Left ventricle myocardium superior (tissue), 1 donor: ENCODE measurements at places on chromosomes 3 and 15. TPM values are rescaled to one million over a fixed set of nuclear protein-coding genes. Genes with fewer than 3 reads are reported as not detected.
A peak's percentile ranks its signal among the peaks of the same experiment; 100 is the strongest.

GRCh38 chr3:198113206-198114053 lies 153.4 kb downstream of the LMLN start:
- DNase-seq = peak; percentile 45

GHSR gene
- not detected for total RNA-seq

DNA sequence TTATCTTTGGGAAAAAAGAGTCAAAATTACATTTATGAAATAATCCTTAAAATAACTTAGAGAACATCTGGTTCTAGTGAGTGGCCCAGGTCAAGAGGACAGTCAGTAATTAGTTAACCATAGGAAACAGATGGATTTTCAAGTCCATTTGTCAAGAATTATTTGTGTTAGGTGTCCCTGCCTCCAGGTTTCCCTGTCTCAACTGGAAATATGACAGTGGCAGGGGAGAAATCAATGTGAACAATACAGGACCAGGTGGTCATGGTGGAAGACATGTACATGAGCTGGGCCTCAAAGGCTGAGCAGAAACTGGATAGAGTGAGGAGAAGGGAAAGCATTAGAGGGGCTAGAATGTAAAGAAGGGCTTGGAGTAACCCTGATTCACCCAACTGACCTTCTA lies 372.6 kb downstream of the VPS13C start:
- no peak for DNase-seq

ZNF80 gene
- total RNA-seq = not detected

- no peak for DNase-seq
Measured at GRCh38 chr15:73787621-73788020, 34.5 kb upstream of the INSYN1 start.

GRCh38 chr3:46812237-46812791 lies 50.9 kb downstream of the MYL3 start:
- DNase-seq = peak; percentile 85

DNA sequence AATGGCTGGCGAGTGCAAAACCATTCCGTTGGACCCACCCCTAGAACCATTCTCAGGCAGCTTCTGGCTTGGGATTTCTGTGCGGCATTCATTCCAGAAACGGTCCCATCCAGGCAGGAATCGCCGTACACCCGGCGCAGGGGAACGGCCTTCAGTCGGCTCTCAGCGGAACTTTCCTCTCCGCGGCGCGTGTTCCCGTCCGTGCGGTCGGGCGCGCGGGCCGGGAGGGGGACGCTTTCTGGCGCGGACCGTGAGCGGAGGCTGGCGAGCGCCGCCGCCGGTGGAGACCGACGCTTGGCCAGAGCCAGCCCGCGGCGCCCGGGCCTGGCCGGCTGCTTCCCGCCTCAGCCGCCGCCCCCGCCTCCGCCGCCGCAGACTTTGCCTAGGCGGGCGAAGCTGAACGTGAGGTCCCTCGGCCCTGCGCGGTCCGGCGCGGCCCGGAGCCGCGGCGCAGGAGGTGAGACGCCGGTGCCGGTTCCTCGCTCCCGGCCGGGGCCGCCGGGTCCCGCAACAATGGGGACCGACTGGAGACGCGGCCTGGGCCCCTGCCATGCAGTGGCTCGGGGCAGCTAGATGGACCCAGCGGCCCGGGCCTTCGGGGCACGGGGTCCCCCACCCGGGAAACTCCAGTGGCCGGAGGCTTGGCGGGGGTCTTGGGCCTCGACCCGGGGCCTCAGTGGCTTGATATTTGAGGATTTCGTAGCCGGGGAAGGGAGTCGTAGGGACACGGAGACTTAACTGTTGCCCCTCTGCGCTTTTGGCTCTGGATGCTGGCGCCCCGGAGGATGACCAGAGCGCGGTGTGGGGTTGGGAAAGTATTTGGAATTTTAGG lies at the start of gene RAD54L2:
Gene RAD54L2, plus strand, starts transcription at position 261 of the 832 bp plus-strand sequence. CDS start 51,702 bp downstream, outside the sequence.
- DNase-seq = peak; percentile 92

GRCh38 chr15:85793641-85794597 lies 806 bp downstream of the KLHL25 start:
- peak; percentile 60 for DNase-seq

GRCh38 chr15:101479851-101480612 lies 9.5 kb downstream of the PCSK6 start:
- no peak for DNase-seq

GRCh38 chr3:66889750-66890494 lies 108.2 kb upstream of the KBTBD8 start:
- no peak for DNase-seq

DNA sequence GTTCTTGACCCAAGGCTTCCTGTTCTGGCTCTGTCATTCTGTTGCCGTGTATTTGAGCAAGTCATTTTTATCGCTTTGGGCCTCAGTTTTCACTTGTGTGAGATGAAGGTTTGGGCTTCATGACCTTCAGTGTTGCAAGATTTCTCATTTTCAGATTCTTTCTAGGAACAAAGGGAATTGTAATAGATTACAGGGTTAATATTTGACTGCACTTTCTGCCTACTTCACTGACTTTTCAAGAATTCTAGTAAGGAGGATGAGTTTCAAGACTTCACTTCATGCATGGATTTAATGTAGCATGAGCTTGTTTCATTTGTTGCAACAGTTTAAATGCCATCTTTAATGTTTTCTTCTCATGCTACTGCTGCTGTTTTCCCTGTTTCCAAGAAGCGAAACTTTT lies 226.5 kb downstream of the NLGN1 start:
- no peak for DNase-seq

- no peak for DNase-seq
Measured at GRCh38 chr3:47678446-47679338, 100.0 kb upstream of the CSPG5 start.

- DNase-seq = no peak
Measured at GRCh38 chr15:71290002-71290401, 174.7 kb downstream of the THSD4 start.

GRCh38 chr3:109899925-109900324 lies 562.6 kb upstream of the DPPA4 start:
- no peak for DNase-seq

CCR4 gene
- total RNA-seq = not detected

DNA sequence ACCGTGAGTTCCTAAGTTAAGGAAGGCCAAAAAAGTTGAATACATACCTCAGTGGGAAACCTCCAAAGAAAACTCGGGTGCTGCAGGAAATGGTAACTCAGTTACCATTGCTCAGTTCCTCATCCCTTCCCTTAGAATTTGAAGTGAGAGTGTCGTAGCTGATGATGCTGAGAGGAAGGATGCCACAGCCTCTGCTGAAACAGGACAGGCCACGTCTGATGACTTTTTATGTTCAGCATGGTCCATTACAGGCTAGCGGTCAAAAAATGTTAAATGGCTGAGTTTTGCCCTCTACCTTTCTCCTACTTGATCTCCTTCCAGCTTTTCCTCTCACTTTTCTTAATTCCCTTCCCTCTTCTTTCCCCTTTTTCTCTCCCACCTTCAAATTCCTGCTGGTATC lies 135.5 kb downstream of the GHSR start:
- DNase-seq = no peak

MFGE8 gene
- 322 TPM for total RNA-seq

GRCh38 chr3:63662500-63662899 lies 10.0 kb downstream of the SNTN start:
- DNase-seq = no peak

DNA sequence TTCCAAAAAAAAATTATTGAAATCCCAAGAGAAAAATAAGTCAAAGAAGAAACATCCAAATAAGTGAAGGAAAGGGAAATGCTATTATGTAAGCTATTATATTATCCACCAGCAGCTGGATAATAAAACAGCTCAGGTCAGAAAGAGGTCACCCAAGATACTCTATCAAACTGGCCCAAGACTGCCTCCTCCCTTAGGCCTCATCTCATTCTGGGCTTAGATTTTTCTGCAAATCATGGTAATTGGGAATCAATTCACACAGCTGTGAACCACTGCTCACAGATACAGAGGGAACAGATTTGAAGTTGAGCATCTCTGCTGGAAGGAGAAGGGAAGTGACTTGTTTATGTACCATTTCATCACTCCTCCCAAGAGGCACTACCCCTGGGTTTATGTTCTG lies 294.6 kb upstream of the DPPA4 start:
- no peak for DNase-seq

GRCh38 chr3:180680097-180680430 lies 775 bp upstream of the CCDC39 start:
- no peak for DNase-seq

DNA sequence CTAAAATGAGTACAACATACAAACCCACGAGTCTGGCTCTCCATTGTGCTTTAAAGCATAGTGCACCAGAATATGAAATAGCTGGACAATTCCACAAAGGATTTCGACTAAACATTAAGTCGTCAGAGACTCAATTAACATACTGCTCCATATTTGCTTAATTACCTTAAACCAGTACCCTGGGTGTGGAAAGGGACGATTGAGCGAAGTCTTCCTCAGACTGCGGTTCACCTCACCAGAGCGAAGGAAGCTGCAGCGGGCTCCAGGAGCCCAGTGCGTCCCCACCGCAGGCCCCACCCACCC lies 218 bp upstream of the TRPC1 start:
- no peak for DNase-seq

DNA sequence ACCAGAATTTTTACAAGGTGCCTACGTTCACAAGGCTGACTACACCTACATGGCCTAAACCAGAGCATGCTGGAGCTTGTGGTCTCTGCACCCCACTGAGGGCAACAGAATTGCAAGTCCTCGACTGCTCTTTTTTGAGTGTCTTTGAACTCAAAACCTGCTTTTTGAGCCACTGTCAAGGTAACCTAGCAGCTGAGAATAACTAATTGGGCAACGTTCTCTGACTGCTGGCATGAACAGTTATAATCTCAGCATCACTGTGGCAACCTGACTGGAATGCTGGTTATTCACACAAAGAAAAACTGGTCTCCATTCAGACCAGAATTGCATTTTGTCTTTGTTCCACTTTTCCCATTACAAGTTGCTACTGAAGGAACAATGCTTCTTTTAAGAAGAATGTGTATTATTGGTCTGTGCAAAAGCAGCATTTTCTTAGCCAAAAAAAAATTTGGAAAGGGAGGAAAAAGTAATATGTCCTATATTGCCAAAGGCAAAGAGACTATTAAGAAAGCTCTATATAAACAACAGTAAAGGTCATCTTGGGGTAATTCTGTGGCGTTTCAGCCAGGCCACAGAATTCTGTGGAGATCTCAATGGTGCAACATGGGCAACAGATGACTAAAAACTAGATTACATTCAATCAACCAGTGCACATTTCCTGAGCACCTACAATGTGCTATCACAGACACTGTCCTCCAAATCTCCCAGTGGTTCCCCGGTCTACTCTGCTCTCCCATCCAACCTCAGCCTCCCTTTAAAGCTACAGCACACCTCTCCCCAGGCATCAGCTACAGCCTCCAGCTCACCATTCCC lies 76.8 kb downstream of the TNIK start:
- no peak for DNase-seq

DNA sequence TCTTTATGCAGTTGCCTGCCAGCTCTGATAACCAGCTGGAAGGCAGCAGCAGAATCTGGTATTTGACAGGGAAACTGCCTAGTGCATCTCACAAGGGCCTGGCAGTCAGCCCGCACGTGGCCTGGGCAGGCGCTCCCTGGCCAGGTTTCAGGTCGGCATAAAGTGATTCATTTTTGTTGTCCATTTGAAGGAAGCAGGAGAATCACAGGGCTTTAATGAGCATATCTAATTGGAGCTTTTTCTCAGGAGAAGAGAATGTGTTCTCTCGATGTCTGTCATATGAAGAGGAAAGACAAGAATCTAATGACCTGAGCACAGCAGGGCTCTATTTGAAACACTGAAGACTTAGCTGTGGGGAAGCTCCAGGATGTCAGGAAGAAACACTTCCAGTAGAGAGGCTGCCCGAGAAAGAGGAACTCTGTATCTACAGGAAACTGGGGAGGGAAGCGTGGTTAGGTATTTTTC lies 98.8 kb upstream of the MB21D2 start:
- peak; percentile 84 for DNase-seq

DNA sequence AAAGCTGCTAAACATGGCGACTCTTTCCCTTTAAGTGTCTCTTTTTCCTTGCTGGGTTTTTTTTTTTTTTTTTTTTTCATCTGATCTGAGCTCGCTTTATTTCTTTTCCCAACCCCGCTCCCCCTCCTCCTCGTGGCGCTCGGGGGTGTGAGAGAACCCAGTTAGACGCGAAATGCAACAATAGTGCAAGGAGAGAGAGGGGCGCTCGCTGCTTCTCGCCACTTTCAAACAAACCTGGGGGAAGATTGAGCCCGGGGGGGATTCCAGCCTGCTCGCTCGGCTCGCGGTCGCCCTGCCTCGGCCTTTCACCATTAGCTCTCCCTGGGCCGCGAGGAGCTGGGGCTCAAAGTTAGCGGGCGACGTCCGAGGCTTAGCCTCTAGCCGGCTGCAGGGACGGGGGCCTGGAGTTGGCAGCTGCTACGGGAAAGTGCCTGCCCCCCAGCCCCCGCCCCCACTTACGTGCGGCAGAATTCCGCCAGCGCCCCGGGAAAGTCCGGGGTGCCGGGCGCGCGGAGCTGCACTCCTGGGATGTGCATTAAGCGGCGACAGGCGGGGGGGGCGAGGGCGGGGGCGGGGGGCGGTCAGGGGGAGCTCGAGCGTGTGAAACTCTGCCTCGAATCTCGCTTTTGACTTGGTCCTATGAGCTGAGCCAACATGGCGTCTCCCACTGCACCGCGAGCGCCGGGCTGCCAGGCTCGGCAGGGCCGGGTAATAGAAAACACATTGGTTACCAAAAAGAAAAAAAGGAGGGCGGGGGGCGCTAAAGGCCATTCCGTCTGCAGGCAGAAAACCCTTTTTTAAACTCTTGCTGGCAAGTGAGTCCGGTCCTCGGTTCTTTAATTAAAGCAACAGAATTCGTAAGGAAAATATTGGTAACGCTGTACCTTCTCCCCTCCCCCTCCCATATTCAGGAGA lies 10.4 kb downstream of the NR2F2 start:
- peak; percentile 71 for DNase-seq

- peak; percentile 60 for DNase-seq
Measured at GRCh38 chr3:65412588-65412987, 626.1 kb downstream of the MAGI1 start.

DNA sequence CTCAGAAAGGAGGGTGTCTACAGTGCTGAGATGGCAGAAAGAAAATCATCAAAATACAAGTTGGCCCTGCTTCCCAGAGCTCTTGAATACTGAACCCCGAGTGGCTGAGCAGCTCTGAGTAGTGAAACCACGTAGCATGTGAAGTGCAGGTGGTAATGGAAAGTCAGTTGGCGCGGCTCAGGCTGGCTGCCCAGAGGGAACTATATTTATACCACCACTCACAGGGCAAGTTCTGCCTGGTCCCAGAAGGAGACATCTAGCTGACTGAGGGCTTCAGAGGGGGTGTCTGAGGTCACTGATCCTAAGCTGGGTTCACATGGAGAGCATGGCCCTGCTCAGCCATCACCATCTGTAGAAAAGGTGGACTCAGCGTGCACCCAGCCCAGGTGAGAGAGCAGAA lies 129.6 kb upstream of the AGBL1 start:
- DNase-seq = peak; percentile 73

DNA sequence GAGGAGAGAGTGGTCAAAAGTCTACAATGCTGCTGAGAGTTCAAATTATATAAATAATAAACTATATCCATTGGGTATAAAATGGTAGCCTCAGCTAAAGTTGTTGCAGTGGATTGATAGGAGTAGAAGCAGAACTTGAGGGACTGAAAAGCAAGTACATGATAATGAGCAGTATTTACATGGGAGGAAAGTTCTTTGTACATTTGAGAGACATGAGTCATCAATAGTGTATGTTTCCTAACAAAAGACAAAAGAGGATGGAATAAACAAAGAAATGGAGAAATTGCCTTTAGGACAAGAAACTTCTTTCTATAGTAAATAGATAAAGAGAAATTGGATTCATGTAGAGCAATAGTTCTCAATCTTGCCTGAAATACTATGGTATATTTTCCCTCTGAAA lies 110.0 kb upstream of the PLSCR5 start:
- DNase-seq = no peak
